Activated naive CD4-positive, alpha-beta T cell treated with anti-CD3 and anti-CD28 coated beads, Interleukin-2, amount 10 ng/mL, durations not matched to agents 5 hours and 36 hours (primary cell): ENCODE measurements at places on chromosomes 1 and 21. TPM values are rescaled to one million over a fixed set of nuclear protein-coding genes. Genes with fewer than 3 reads are reported as not detected.

Gene C1QTNF12
- 2.5 TPM for total RNA-seq

Gene TSSK3
- 1.5 TPM for total RNA-seq

Gene MPL
- total RNA-seq: not detected

Gene SUSD4
- 1.2 TPM for total RNA-seq

Gene TSACC
- total RNA-seq: not detected

Gene CRYAA
- not detected for total RNA-seq

Gene THEM5
- not detected for total RNA-seq

Gene LIN28A
- total RNA-seq: not detected

Gene PROK1
- not detected for total RNA-seq
